ENCODE measurements at places on chromosomes 2 and 18.

DNA sequence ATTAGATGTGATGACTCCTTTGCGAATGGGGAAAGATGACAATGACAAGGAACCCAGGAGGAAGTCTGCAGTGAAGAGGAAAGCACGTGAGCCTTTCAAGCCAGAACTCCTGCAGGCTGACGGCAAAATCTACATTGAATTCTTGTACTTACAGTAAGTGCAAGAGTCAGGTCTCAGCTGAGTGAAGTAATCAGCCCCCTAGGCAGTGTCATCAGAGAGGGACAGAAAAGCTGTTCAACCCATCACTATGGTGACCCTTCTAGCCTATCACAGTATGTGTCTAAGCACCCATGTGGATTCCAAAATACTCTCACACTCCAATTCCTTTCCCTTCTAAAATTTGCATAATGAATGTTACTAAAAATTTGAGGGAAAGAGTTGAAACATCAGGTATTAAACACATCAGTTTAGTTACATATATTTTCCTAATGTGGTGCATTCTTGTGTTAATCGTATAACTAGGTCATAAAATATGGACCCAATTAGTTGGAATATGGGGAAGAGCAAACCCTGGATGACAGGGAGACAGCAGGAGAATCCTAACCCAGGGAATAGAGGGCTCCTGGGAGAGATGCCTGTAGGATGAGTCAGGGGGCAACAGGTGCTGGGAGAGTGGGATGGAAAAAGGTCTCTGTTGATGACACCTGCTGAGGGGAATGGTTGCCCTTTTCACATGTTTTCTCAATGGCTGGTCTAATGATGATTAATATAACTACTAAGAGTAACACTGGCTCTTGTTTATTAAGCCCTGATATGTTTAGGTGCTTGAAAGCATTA is 39.5 kb downstream of the VWC2L start:
- no peak for DNase-seq

- no peak for DNase-seq
Observed at GRCh38 chr2:28702415-28702861, 49.2 kb upstream of the PPP1CB start.

DNA sequence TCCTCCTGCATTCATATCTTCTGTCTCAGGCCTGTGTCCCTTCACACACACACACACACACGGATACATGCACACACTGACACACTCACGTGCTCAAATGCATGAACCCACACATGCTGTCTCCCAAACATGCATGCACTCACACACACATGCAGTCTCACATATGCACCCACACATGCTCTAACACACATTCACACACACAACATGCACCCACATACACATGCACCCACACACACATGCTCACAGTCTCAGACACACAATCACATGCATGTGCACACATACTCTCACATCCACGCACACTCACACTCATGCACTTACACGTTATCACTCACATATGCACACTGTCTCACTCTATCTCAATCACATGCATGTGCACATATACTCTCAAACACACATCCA is 1.9 kb upstream of the CD226 start:
- DNase-seq = no peak

- no peak for DNase-seq
Observed at GRCh38 chr2:165462443-165462842, 7.1 kb upstream of the CSRNP3 start.

DNA sequence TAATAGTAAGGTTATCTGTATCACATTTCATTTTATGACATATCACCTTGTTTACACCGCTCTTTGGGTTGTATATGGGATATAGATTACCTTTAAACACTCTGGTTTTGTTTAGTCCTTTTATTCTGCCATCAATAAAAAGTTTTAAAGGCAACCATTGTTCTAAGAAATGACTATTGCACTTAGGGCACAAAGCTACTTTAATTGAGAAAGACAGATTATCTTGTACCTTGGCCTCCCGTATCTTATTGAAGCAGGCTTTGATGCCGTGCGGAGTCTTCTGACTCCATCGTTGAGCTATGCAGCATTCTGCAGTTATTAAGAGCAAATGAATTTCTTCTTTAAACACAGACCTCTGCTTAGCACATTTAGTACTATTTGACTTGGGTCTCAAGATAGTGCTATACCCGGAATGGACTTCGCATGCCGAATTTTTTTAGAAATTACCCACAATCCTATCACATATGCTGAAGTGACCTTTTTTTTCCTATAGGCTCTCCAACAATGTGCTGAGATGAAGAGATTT is 16.7 kb downstream of the PKDCC start:
- DNase-seq = no peak

Data from OCI-LY7 (cell line).